Iris pigment epithelial cell (primary cell): ENCODE measurements at places on chromosomes 2 and 18.
A peak's percentile ranks its signal among the peaks of the same experiment; 100 is the strongest.

- DNase-seq, result no peak
Measured at GRCh38 chr2:210623506-210623905, 67.1 kb downstream of the CPS1 start.

- DNase-seq, result no peak
Measured at GRCh38 chr2:158578703-158579330, 122.1 kb downstream of the PKP4 start.

- no peak for DNase-seq
Measured at GRCh38 chr18:53115876-53116585, 776.0 kb downstream of the DCC start.

GRCh38 chr2:105242286-105242993 is 897 bp downstream of the GPR45 start:
- no peak for DNase-seq

GRCh38 chr2:99404039-99404796 is 67.0 kb downstream of the EIF5B start:
- DNase-seq, result no peak

- no peak for DNase-seq
Measured at GRCh38 chr18:63446266-63446665, 24.0 kb upstream of the VPS4B start.

- DNase-seq, result no peak
Measured at GRCh38 chr2:72989770-72990556, 72.6 kb downstream of the EMX1 start.

- DNase-seq, result peak; percentile 86
Measured at GRCh38 chr2:241637018-241637794, at the start of the genes ATG4B and THAP4. Gene ATG4B, plus strand, starts transcription at chr2:241637693. Its CDS starts 22 bp downstream, at chr2:241637715. Gene THAP4, minus strand, starts transcription at chr2:241637158. Its CDS starts 141 bp downstream, at chr2:241637017.

GRCh38 chr2:49959961-49960553 is 805.7 kb upstream of the FSHR start:
- no peak for DNase-seq

GRCh38 chr2:25951071-25951547 is 31.2 kb downstream of the KIF3C start:
- DNase-seq, result peak; percentile 89

DNA sequence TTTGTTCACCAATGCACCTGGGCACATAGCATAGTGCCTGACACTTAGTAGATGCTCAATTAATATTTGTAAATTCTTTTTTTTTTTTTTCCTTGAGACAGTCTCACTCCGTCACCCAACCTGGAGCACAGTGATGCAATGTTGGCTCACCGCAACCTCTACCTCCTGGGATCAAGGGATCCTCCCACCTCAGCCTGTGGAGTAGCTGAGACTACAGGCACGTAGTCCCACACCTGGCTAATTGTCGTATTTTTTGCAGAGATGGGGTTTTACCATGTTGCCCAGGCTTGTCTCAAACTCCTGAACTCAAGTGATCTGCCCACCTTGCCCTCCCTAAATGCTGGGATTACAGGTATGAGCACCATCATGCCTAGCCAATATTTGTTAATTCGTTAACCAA is 23.2 kb upstream of the LPIN2 start:
- no peak for DNase-seq

- peak; percentile 86 for DNase-seq
Measured at GRCh38 chr2:186891185-186891621, 42.2 kb upstream of the ZSWIM2 start.

DNA sequence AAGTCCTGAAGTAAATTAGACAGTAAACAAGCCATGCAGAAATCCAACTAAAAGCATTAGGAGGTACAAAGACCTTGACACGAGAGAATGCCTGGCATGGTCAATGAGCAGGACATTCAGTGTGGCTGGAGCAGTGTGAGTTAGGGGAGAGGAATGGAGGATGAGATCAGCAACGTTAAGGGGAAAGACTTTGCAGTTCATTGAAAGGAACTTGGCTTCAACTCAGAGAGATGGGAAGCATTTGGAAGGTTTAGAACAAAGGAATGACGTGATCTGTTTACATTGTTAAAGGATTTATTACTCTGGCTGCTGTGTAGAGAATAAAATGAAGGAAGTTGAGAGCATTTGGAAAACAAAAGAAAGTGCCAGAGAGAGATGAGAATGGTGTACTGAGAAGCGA is 621.3 kb downstream of the XIRP2 start:
- peak; percentile 71 for DNase-seq

DNA sequence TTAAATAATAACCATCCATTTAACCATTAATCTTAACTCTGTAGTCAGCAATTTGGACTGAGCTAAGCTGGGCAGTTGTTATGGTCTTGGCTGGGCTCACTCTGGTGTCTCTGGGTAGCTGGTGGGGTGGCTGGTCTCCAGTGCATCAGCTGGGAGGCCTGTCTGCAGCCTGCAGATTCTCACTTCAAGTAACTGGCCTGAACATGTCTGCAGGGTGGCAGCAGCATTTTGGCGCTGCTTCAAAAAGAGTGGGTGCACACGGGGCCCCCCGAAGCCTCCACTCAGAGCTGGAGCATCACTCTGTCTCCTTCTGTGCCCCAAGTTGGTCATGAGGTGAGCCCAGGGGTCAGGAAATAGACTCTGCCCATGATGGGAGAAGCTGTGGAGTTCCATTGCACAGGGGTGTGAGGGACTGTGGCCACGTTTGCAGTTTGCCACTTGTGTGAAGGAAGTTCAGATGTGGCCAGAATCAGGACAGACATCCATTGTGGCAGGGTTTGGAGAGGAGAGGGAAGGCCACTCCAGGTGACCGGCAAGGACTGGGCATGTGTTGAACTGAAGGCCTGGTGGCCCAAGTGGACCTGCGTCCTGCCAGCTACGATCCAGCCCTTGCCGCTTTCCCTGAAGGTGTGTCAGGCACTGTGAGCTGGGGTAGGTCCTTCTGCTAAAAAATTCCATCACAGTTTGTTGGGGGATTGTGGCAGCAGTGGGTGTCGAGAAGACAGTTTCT is 4.9 kb upstream of the ALLC start:
- no peak for DNase-seq

- no peak for DNase-seq
Measured at GRCh38 chr2:163505281-163505680, 230.5 kb downstream of the FIGN start.

DNA sequence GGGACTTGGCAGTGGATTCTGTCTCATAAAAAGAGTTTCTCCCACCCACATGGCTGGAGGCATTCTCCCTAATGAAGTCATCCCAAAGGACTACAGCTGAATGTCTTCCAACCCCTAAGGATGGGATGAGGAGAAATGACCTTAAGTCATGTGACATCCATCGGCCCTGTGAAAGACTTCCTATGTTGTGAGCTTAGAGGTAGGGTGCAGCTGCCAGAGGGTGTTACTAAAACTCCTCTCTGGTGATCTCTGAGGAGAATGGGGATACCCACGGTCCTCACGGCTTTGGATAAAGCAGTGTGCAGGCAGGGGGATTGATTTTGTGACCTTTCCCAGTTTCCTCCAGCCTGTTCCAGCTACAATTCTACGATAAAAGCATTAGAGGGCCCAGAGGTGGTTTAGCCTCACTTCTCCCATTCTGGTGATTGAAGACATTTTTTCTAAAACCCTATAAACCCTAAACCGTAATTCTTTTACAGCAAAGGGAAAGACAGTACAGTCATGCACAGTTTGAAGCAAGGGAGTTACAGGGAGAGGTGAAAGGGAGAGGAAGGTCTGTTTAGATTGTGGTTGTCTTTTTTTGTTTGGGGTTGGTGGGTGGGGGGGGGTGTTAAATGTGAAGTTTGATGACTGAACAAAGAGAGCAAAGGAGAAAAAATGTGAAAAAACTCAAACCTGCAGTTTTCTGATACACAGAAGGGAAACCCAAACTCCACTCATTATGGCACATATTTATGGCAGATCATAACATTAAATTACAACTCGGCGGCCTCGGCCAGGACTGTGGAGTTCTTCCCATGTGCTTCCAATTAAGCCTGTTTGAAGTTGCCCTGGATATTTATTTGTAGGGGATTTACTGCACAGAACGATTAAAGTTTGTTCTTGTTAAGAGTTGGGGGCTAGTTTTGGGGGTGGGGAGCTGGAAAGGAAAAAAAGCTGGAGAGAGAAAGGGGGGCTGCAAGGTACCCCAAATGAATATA is 26.6 kb upstream of the SLC14A2 start:
- peak; percentile 26 for DNase-seq
